ENCODE measurements at places on chromosomes 5 and 9.

DNA sequence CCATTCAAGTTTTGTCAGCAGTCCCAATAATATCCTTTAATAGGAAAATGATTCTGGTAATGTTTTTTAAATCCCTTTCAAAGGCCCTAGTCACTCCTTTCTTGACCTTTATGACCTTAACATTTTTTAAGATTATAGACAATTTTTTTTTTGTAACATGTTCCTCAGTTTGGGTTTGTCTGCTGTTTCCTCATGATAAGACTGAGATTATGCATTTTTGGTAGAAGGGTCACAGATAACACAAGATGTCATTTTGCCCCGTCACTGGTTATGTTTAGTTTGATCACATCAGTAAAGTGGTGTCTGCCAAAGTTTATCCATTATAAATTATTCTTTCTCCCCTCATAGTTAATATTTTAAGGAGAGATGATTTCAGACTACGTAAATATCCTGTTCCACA lies 16.0 kb upstream of the PTPDC1 start:
- DNase-seq: no peak

DNA sequence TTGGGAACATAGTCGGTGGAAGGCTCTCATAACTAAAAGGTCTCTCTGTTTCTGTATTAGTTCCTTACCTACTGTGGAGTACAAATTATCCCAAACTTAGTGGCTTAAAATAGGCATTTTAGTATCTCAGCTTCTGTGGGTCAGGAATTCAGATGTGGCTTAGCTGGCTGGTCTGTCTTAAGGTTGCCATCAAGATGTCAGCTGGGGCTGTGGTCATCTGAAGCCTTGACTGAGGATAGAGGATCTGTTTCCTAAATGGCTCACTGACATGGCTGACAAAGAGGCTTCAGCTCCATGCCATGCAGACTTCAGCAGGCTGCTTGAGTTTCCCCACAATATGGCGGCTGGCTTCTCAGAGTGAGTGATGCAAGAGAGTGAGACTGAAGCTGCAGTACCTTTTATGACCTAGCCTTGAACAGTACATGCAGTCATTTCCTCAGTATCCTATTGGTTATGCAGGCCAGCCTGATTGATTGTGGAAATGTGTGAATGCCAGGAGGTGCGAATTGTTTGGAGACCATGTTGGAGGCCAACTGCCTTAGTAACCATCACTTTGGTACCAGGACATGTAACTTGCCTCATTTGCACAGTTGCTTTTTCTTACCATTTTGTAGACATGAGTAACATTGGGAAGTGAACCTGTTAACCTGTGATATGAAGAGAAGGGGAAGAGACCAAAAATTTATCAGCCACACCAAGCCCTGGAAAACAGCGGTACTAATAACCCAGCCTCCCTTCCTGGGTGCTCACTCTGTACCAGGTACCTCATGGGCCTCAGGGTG lies 152.8 kb upstream of the IER5L start:
- DNase-seq: no peak

DNA sequence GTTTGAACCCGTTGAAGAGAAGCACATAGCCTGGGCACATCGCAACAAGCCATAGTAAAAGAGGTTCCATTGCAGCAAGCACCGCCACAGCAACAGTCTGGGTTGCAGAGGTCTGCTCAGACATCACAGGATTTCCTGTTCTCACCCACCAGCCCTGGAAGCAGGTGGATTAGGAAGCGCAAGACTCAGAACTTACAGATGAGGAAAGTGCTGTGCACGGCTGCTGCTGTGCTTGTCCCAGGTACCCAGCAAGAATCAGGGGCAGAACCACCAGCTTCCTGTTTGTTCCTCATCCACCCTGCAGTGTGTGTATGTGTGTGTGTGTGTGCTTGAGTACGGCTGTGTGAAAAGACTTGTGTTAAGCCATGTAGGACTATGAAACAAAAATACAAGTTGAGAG lies 124.7 kb upstream of the IRX2 start:
- DNase-seq: no peak

DNA sequence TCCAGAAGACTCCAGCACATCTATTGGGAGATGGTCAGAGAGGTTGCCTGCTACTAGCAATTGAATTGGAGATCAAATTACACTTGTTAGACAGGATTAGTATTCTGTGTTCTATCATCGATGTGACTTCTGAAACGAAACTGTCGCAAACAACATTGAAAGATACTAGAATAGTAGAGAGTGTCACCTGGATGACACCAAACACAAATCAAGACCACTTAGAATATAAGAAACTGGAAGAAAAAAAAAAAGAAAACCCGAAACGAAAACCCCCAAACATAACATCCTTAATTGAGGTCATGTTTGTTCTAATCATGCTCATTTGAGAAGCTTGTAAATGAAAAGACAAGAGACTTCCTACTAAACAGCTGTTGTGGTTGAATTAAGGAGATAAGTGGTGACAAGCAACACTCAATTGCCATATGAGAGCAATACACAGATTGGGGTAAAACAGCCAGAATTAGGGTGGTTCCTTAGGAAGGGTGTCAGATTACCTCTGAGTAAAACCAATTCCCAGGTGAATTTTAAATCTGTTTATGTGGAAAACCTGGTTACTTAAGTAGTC lies 97.6 kb downstream of the BASP1 start:
- DNase-seq: no peak

GRCh38 chr9:132243156-132244074 lies 81.6 kb downstream of the NTNG2 start:
- peak; percentile 14 for DNase-seq

GRCh38 chr5:121890297-121890858 lies 38.7 kb downstream of the FTMT start:
- DNase-seq: no peak

DNA sequence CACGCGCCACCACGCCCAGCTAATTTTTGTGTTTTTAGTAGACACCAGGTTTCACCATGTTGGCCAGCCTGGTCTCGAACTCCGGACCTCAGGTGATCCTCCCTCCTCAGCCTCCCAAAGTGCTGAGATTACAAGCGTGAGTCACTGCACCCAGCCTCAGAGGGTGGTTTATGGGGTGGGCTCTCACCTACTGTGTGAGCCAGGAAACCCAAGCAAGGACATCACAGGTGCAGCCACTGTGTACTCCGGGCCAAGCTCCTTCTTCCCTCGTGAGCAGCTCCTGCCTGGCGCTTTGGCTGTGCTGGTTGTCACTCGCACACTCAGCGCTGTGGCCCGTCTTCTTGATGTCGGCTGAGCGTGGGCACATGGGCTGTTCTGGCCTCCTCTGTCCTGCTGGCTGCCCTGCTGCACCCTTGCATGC lies 70.1 kb downstream of the WNK2 start:
- DNase-seq: no peak

DNA sequence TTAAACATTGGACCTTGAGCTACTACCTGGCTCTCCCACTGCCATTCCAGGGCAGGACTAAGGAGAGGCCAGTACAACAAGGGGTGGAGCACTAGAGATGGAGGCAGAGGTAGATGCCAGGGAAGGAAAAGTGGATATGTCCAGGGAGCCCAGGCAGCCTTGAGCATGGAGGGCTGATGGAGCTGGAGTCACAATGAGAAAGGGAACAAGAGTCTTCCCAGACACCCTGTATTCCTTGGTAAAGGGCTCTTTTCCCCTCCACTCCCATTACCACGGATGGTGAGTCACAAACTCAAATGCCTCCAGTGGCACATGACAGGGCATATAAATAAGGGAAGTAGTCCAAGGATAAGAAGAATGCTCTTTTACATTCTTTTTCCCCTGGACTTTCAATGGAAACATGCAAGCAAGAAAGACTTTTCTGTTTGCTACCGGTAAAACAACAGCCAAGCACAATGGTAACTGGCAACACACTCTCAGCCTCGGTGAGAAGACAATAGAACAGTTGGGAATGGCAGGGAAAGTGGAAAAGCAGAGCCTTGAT lies 16.7 kb downstream of the ERAP1 start:
- DNase-seq: peak; percentile 36

DNA sequence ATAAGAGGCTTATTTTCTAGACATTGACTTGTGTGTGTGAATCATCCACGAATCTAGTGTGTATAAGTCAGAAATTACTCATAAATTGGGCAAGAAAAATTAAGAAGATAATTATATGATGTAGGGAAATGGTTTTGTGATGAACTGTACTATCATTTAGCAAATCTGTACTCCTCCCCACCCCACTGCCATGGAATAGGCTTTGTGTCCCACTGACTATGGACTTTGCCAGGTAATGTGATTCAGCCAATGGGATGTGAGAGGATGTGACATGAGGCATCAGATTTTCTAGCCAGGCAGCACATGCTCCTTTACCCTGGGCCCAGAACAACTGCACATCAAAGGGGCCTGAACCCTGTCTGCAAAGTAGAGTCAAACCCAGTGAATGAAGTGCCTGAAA lies 406.6 kb downstream of the CTNND2 start:
- peak; percentile 27 for DNase-seq

GRCh38 chr5:148961261-148962199 lies 101.3 kb downstream of the SH3TC2 start:
- DNase-seq: no peak

DNA sequence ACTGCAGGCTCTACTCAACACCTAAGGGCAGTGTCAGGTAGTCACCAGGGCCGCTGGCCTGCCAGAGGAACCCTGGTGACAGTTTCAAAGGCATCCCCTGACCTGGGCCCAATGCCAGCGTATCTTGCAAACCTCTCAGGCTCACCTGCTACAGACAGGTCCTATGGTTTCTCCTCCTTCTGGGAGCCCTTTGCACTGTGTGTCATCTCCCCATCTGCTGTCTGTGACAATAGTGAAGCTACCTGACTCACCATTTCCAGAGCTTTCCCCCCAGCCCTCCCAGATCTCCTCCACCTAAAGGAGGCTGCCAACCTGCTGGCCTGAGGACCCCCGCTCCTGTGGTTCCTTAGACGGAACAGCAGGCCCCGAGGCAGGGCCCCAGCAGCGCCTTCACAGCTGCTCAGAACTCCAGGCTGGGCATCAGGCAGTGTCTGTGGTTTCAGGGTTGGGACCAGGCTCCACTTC lies 203.1 kb downstream of the FSTL4 start:
- DNase-seq: no peak

- DNase-seq: peak; percentile 49
These were observed at the start of gene CKMT2 for GRCh38 chr5:81233080-81233634. Gene CKMT2 (plus strand): TSS chr5:81233322. CDS start chr5:81251133, 17,811 bp downstream.

GRCh38 chr9:108469654-108470053 lies 386.1 kb downstream of the ACTL7B start:
- DNase-seq: no peak

DNA sequence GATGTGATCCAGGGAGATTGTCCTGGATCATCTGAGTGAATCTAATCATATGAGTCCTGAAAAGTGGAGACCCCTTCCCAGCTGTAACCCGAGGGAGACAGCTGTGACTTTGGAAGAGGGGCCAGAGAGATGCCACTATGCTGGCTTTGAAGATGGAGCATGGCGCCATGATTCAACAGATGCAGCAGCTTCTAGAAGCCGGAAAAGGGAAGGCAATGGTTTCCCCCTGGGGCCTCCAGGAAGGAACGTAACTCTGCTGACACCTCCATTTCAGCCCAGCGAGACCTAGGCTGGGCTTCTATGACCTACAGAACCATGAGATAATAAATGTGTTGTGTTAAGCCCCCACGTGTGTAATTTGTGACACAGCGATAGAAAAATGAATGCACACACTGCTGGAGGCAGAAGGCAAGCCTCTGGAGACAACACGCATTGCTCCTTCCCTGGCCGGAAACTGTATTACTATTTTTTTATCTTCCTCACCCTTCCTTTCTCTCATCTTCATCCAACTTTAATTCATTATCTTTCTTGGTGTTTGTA lies 16.6 kb upstream of the SARDH start:
- no peak for DNase-seq

- DNase-seq: no peak
These were observed at the start of gene PCDHGA8 for GRCh38 chr5:141392429-141393198. Gene PCDHGA8 (plus strand): TSS chr5:141392633. CDS start chr5:141392814, 181 bp downstream.

- no peak for DNase-seq
These were observed 23.7 kb upstream of the PDE8B start for GRCh38 chr5:77186652-77187370.

Data from epithelial cell of esophagus (primary cell).